Left lung (tissue), 14 donors: ENCODE measurements at places on chromosomes 7 and 10. TPM values are rescaled to one million over a fixed set of nuclear protein-coding genes. Genes with fewer than 3 reads are reported as not detected.

Gene MEST
- polyA plus RNA-seq: 451 TPM

Gene ALOX5
- polyA plus RNA-seq: 1.9 TPM

Gene PDCD11
- polyA plus RNA-seq: 39.4 TPM

Gene CALML3
- polyA plus RNA-seq: 0.52 TPM

Gene SKAP2
- 51.7 TPM for polyA plus RNA-seq

Gene CCNY
- polyA plus RNA-seq: 83.7 TPM

Gene SLC29A4
- polyA plus RNA-seq: 19.8 TPM

Gene GNAI1
- 152 TPM for polyA plus RNA-seq

Gene FAM24B
- polyA plus RNA-seq: 8.9 TPM

Gene FFAR4
- 0.08 TPM for polyA plus RNA-seq

Gene SPDYE16
- polyA plus RNA-seq: 4.9 TPM

Gene RET
- 2.1 TPM for polyA plus RNA-seq

Gene AMPH
- polyA plus RNA-seq: 9.9 TPM

Gene METTL27
- 3.3 TPM for polyA plus RNA-seq

Gene MBL2
- polyA plus RNA-seq: not detected

Gene VAX1
- not detected for polyA plus RNA-seq

Gene PON1
- polyA plus RNA-seq: 1.7 TPM

Gene LRMDA
- polyA plus RNA-seq: 18.2 TPM

Gene NUPR2
- polyA plus RNA-seq: 4.1 TPM

Gene LRRTM3
- polyA plus RNA-seq: 3.5 TPM

Gene RASA4B
- polyA plus RNA-seq: 4.7 TPM

Gene TMEM225B
- polyA plus RNA-seq: 1.9 TPM

Gene MACC1
- 9.5 TPM for polyA plus RNA-seq
